Right atrium auricular region (tissue), 2 donors: ENCODE measurements at places on chromosomes 4 and X.
A peak's percentile ranks its signal among the peaks of the same experiment; 100 is the strongest.

DNA sequence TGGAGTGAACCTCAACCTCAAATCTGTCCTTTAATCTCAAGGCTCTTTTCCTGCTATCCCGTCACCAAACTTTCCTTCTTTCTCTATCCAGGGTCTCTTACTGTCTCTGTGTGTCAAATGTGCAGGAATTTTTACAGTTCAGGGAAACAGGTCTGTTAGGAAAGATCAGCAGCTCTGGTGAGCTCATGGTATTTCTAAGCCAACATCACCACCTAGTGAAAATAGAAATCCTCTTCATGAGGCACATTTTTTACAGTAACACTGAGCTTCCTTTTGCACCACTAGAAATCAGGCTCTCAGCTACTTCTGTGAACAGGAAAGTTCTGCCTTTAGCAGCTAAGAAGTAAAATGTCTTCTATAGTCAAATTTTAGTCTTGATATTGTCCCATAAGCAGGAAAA lies 39.6 kb downstream of the NUDT11 start:
- no peak for DNase-seq

- peak; percentile 82 for DNase-seq
These were observed 44.7 kb downstream of the SCD5 start for GRCh38 chr4:82753725-82754410.

GRCh38 chr4:31069151-31069550 lies 349.0 kb downstream of the PCDH7 start:
- no peak for DNase-seq

DNA sequence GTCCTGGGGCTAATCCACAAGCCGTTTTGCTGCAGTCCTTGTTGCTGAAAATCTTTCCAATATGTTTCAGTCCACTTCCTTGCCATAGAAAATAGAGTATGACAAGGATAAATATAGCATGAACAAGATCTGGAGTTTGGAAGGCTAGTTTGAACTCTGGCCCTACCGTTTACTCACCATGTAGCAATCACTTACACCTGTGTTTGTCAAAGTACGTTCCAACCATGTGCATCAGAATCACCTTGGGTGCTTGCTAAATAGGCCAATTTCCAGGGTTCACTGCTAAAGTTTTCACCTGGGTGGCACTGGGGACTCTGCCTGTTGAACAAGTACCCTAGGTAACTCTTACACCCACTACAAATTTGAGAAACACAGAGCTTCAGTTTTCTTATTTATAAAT lies 188.9 kb downstream of the ENOX2 start:
- no peak for DNase-seq

DNA sequence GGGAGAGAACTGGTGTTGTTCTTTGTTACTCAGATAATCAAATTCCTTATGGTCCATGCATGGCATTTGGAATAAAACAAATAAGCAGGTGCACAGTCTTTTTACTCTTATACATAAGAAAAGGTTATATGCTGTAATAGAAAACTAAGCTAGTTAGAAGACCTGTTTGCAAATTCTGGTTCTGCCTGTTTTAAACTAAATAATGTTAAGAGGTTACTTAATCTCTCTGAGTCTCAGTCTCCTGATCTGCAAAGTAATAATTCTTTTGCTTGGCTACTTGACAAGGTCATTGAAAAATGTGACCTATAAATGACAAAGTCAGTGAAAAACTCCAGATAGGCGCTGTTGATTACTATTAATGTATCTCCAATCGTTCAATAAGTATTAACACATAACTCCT lies 42.5 kb upstream of the ANXA3 start:
- no peak for DNase-seq

GRCh38 chr4:145279122-145279960 lies 99.0 kb upstream of the OTUD4 start:
- no peak for DNase-seq

- no peak for DNase-seq
These were observed 731 bp downstream of the BRWD3 start for GRCh38 chrX:80808881-80809411.

GRCh38 chrX:23589496-23589895 lies 77.8 kb upstream of the PRDX4 start:
- DNase-seq = no peak
